Activated naive CD4-positive, alpha-beta T cell treated with anti-CD3 and anti-CD28 coated beads, Interleukin-2, amount 10 ng/mL, durations not matched to agents 5 hours and 36 hours (primary cell): ENCODE measurements at places on chromosomes 7 and 10. TPM values are rescaled to one million over a fixed set of nuclear protein-coding genes. Genes with fewer than 3 reads are reported as not detected.

Gene SHTN1
- 0.08 TPM for total RNA-seq

Gene CHN2
- 5.3 TPM for total RNA-seq

Gene MEOX2
- total RNA-seq, result not detected

Gene TEX47
- total RNA-seq, result not detected

Gene GARIN1A
- 0.17 TPM for total RNA-seq

Gene XRCC2
- 7.9 TPM for total RNA-seq

Gene FZD1
- 0.73 TPM for total RNA-seq

Gene ZPBP
- not detected for total RNA-seq

Gene ADRB1
- total RNA-seq, result not detected

Gene NANOS1
- 0.55 TPM for total RNA-seq

Gene GATA3
- total RNA-seq, result 55.4 TPM

Gene PKD1L1
- 0.10 TPM for total RNA-seq

Gene CARD11
- 133 TPM for total RNA-seq

Gene UNC5B
- not detected for total RNA-seq

Gene INMT
- total RNA-seq, result 1.4 TPM

Gene WEE2
- total RNA-seq, result not detected

Gene ICA1
- 2.6 TPM for total RNA-seq

Gene HOXA2
- not detected for total RNA-seq

Gene AASS
- total RNA-seq, result 0.48 TPM

Gene ADGRA1
- not detected for total RNA-seq

Gene C10orf105
- 0.55 TPM for total RNA-seq

Gene ANKRD30A
- total RNA-seq, result not detected

Gene GRIFIN
- total RNA-seq, result not detected

Gene HPS1
- total RNA-seq, result 79.6 TPM

Gene TMEM225B
- total RNA-seq, result 1.3 TPM

Gene CALHM3
- 0.20 TPM for total RNA-seq

Gene AOC1
- not detected for total RNA-seq

Gene MMRN2
- total RNA-seq, result not detected

Gene FKBP6
- not detected for total RNA-seq

Gene DDX56
- 74.7 TPM for total RNA-seq

Gene ZNF853
- total RNA-seq, result 0.81 TPM

Gene FOXI2
- total RNA-seq, result not detected

Gene RNF148
- not detected for total RNA-seq

Gene PLXNA4
- 42.2 TPM for total RNA-seq

Gene FGFR2
- total RNA-seq, result not detected
